ENCODE measurements at places on chromosomes 1 and 21.

- DNase-seq: no peak
Measured at GRCh38 chr1:21706151-21706835, 37.1 kb upstream of the RAP1GAP start.

DNA sequence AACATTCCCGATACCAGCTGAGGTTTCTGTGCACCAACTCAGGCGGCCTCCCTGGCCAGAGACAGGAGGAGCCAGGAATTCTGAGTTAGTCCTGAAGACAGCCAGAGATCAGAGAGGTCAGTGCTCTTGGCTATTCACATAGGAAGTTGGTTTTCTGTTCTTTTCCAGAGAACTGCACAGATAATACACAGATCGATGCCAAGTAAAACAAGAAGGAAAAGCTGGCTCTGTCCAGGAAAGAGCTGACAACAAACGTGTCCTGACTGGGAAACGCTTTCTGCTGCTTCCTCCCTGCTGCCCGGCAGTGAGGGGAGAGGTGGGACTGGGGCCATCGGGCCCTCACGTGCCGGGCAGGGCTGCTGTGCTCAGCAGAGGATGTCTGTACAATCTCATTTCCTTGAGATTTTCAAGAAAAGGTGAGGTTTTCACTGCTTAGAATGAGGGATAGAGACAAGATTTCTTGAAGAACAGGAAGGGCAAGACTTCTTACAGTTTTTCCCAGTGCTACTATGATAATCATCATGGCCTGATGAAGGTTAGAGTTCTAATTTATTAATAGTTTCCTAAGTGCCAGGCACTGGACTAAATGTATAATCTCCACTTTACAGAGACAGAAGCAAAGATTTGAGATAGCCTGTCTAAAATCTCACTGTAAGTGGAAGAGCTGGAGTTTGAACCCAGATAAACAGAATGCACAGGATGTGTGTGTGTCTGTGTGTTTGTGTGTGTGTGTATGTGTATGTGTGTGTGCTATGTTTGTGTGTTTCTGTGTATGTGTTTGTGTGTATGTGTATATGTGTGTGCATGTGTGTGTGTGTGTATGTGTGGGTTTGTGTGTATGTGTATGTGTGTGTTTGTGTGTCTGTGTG, 211.0 kb upstream of the RAB4A start:
- DNase-seq: no peak

DNA sequence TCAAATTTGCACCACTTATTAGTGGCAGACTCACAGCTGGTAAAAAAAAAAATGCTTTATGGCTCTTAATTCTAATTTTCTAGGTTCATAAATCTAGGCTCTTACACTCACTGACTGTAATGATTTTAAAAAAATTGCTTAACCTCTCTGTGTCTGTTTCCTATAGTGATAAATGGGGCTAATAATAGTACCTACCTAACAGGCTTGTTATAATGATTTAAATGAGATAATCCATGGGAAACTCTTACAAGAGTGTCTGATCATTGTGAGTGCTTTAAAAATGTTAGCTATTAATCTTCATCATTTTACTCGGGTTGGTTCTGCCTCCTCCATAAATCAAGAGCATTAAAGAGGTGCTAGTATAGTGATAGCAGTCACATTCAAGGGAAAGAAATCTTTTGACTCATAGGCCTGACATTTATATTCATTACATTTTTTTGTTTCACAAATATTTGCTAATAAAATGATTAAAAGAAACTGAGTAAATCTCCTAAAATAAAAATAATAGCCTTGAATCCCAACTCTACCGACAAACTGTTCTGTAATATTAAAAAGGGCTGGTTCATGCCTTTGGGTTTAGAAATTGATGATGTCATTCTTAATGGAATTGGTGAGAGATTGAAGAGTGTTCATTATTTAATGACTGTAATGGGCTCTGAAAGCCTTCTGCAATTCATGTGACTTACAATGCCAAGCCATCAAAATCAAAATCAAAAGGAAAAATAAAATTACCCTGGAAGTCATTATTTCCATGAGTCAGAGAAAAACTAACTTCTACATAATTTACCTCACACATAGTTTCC, 93.9 kb upstream of the PALMD start:
- DNase-seq: no peak

- DNase-seq: no peak
Measured at GRCh38 chr1:229381234-229381633, 38.4 kb upstream of the CCSAP start.

GRCh38 chr1:209335178-209335577, 248.3 kb upstream of the CAMK1G start:
- DNase-seq: no peak

GRCh38 chr21:44867999-44868700, 5.3 kb downstream of the PTTG1IP start:
- DNase-seq: no peak

GRCh38 chr1:220982686-220983085, 103.4 kb downstream of the HLX start:
- no peak for DNase-seq

DNA sequence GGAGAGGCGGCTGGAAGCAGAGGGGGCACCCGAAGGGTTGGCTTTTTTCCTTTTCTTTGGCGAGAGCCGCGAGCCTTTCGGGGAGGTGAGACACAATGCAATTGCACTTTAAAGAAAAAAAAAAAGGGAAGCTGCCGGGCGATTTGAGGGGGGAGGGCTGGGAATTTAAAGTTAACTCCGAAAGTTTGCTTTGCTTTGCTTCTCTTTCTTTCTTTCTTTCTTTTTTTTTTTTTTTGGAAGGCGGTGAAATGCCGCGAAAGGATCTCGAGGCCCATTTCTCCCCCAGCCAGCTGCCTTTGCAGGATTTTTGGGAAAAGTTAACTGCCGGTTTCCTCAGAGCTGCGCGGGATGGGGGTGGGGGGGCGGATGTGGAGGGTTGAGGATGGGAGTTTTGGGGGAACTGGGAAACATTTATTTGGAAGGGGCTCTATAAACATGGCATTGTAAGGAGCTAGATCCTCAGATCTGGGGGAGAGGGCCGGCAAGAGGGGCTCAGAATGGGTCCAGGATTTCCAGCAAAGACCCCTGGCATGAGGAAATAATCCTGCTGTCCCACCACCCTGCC, 997 bp downstream of the ZNF362 start:
- no peak for DNase-seq

Measured in NCI-H1436 treated with DMSO at 0.1 percent for 48 hours (cell line).